Muscle of leg (tissue), 16 donors: ENCODE measurements at places on chromosomes 16 and 17. TPM values are rescaled to one million over a fixed set of nuclear protein-coding genes. Genes with fewer than 3 reads are reported as not detected.
A peak's percentile ranks its signal among the peaks of the same experiment; 100 is the strongest.

The MYO15B gene
- 77.4 TPM for total RNA-seq

The PPY gene
- total RNA-seq: 0.18 TPM

The VAMP2 gene
- total RNA-seq: 10.9 TPM

The CLEC19A gene
- not detected for total RNA-seq

- DNase-seq: no peak
These were observed 578 bp downstream of the AOC2 start for GRCh38 chr17:42844761-42845555.

DNA sequence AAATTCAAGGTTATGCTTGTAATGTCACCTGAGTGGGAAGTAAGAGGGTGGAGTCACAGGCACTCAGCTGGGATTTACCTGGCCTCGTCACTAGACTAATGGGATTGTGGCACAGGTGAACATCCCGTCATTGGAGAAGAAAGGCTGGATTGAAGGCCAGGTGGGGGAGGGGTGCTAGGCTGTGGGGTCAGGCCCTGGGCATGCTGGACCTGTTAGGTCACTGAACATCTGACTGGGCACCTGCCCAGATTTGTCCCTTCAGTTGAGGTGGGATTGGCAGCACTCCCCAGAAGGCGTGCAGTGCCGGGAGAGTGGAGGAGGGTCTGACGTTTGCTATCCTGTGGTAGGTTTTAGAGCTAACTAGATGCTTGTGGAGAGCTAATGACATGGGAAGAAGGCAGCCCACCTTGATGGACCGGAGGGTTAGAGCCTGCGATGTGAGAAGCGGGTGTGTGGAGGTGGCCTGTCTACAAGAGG lies 161.5 kb upstream of the ZNF267 start:
- DNase-seq: no peak

DNA sequence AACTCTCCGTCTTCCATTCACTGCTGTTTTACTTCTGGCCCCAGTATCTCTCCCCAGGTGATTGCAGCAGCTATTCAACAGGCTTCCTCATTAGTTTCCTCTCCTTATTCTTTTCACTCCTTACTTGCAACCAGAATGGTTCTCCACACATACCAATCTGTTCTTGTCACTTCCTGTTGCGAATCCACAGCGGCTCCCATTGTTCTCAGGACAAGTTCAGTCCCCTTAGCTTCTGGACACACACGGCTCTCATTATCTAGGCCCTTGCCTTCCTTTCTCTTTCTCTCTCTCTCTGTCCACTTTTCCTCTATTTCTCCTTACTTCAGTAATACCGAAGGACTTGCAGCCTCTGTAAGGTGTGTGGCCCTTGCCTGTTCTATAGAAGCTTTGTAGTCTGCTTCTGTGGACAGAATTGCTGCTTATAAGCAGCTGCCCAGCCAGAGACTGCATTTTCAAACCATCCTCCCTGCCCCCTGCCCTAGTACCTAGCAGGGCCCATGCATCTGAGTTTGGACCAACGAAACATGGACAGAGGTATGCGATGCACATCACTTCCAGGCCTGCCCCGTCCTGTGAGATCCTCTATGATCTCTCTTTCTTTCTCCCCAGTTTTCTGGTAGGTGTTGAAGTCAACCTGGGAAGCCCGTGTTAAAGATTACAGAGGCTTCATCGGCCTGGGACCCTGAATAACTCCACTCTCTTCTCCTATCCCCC lies 45.7 kb downstream of the VAT1L start:
- DNase-seq: peak; percentile 60
